ENCODE measurements at places on chromosomes 5 and 9.

DNA sequence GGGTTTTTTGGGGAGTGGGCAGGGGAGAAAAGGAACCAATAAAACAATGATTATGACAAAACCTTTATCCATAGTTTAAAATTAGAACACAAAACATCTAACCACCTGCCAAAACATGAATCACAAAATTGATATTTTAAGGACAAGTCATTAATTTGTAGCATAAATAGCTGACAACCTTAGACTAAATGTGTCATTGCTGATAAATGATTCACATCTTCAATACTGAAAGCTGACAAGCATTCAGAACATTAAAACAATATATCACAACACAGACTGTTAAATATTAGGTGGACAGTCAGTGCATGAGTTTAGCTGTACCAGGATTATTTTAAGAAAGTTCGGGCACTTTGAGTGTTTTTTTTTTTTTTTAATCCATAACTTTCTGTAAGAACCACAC lies 71.5 kb downstream of the NR3C1 start:
- no peak for DNase-seq

- DNase-seq, result no peak
Observed at GRCh38 chr9:1120500-1121165, 70.5 kb downstream of the DMRT2 start.

DNA sequence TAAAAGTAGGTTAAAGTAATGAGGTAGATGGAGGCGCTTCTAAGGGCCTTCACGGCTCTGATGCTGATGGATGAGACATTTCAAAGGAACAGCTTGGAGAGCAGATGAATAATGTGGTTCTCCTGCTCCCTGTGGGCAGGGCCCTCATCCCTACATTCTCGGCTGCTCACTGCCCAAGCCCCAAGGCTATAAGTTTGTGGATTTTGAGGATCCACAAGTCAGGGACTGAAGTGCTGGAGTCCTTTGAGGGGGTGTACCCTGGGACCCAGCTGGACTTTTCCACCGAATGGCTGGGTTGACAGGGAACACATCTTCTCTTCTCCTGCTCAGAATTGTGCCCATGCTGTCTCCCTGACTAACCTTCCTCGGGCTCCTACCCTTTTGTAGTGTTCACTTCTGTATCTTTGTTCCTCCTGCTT lies 21.4 kb upstream of the CXCL14 start:
- DNase-seq, result no peak

DNA sequence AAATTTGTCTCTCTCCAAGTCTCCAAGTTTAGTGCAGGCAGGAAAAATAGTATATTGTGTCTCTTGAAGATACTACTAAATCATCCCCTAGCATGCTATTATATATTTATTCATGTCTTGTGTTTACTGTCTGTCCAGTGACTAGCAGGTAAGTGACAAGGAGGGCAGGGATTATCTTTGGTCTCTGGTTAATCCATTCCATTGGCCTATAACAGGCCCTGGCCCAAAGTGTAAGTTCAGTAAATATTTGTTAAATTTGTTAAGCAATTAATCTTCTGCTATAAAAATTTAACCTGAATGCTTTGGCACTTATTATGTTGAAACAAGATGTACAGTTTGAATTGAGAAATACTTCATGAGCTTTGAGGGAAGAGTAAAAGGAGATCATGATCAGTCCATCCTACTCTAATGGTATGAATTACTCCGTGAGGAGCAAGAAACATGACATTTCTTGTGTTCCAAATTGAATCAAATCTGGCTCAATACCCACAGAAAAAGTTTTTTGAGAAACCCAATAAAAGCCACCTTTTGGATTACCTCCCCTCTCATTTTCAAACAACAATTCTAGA lies 219.7 kb downstream of the DTWD2 start:
- no peak for DNase-seq

DNA sequence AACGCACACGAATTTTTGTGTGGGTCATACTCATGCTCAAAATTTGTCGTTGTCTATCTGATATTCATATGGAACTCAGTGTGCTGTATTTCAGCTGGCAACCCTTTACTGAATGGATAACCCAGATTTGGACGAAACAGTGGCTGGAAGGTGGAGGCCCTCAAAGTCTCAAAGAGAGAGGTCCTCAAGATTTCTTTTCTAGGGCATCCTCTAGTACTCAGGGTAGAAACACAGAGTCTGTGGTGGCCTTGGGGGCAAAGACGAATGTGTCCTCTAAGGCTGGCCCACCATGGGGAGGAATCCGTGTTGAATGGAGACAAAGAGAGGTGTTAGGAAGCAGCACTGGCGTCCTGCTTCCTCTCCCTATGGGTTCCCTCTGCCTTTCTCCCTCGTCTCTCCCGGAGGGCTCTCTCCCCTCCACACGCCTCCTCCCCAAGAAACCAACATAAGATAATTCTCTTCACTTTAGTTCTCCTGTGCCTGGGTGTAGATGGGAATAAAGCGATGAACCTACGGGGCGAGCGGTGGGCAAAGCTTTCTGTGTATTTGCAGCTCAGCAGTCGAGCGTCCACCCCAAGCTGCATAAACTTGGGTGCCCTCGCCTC lies 333.7 kb downstream of the CWC27 start:
- DNase-seq, result peak; percentile 13

DNA sequence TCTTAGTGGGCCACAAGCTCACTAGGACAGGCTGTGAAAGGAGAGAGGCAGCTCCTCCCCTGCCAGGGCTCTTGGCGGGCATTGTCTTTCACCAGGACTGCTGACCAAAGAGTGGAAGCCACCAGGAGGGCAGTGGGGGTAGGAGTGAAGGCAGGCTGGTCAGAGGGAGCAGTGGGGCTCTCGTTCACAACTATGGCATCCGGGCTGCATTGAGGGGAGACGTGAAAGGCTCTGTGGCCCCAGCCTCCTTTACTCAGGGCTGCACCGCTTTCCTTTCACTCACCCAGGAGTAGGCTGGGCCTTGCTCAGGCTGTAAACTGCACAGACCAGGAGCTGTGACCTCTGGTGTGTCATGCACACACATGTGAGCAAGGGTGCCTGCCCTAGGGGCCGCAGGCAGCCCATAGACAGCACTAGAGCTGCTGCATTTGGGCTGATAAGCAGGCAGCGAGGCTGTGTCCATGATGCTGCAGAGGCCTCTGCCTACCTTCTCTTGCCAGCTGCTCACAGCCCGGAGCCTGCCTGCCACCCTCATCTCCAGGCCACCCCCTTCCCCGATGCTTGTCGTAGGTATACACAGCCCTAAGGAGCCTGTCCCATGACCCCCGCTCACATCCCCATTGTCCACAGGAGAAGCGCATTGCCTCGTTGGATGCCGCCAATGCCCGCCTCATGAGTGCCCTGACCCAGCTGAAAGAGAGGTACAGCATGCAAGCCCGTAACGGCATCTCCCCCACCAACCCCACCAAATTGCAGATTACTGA lies 130.4 kb downstream of the DAB2IP start:
- DNase-seq, result no peak

DNA sequence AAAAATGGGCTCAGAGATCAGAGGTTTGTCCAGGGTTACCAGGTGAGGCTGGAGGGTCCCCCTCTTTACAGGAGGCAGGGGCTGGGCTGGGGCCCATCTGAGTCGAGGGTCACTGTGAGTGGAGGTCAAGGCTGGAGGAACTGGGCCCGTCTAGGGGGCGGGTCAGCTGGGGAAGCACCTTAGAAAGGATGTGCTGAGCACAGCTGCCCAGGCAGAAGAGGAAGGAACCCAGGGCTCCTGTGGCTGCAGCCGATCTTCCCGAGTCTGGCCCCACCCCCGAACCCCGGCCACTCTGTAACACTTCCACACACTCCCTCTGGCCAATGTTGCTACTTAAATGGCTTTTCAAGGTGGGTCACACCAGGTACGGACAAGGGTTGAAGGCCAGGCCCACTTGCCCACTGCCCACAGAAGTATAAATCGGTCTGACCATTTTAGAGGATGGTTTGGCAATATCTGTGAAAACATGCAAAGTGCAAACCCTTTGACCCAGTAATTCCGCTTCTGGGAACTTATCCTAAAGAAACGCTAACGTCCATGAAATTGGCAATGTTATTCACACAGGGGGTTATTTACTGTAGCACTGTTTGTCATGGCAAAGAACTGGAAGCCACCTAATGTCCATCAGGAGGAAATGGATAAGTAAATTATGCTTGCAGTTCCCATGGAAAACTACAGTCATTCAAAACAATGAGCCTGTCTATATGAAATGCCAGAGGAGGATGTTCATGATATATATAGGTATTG lies 30.5 kb upstream of the EEIG1 start:
- DNase-seq, result no peak

DNA sequence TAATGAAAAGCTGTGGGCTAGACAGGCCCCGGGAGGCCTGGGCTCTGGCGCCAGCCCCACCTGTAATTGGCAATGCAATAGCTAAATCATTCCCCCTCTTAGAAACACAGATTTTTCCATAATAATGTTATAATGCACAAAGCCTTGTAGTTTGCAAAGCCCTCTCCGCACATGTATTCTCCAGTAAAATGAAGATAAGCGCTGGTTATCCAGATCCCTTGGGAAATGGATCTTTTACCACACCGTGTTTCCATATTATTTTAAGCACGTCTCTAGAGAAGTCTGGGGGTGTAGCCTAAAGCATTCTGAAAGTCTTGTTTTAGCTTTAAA lies 1.1 kb upstream of the APBA1 start:
- no peak for DNase-seq

DNA sequence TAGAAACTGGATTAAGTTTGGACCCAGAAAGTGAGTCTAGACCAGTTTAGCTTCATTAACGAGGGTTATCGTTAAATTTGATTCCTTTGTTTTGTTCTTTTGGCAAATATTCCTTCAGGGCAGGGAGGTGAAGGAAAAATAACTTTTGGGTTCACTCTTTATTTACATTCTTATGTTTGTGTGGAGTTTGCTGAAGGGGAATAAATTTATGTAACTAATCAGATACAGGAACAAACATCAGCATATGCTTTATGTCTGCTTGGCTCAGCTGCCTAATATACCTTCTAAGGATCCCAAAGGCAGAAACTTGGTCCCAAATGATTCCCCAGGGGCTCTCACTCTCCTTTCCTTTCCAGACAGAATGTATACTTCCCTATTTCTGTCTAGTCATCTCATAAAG lies 132.4 kb downstream of the MCTP1 start:
- no peak for DNase-seq

GRCh38 chr5:64301566-64301965 lies 135.9 kb downstream of the RNF180 start:
- DNase-seq, result no peak

GRCh38 chr5:142615948-142616347 lies 69.9 kb downstream of the FGF1 start:
- DNase-seq, result no peak

- DNase-seq, result no peak
Observed at GRCh38 chr5:65902104-65902503, 24.3 kb upstream of the ERBIN start.

GRCh38 chr5:56588636-56589480 lies 226.5 kb upstream of the MAP3K1 start:
- no peak for DNase-seq

DNA sequence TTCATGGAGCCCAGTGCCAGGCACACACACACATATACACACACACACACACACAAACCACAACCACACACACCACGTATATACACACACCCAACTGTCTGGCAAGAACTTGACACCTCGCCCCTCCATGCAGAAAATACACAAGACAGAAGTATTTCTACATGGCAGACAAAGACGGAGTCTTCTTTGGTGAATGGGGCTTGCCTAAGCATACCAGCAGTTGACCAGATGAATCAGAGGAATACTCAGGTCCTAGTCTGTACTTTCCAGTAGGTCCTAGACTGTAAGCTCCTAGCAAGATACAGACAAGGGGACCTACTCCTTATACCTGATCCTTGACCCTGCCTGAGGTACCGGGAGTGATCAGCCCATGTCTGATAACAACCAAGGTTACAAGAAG lies 60.1 kb downstream of the SIL1 start:
- no peak for DNase-seq

DNA sequence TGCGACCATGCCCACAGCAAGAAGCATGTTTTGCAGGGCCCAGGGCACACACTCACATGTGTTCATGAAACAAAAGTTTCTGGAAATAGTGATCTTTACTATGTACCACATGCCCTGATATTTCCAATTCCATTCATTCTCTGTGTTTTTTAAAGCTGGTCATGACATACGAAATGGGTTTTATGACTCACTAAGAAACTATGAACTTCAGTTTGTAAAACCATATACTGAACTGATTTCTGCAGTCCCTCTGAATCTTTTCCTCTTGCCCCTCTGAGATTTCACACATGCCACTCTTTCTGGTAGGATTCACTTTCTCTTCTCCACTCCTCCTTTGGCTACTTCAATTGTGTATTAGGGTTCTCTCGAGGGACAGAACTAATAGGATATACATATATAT lies 416.1 kb upstream of the TRPC7 start:
- no peak for DNase-seq

- no peak for DNase-seq
Observed at GRCh38 chr9:115808108-115808507, 345.5 kb upstream of the PAPPA start.

- DNase-seq, result no peak
Observed at GRCh38 chr5:88090506-88090905, 178.1 kb downstream of the TMEM161B start.

DNA sequence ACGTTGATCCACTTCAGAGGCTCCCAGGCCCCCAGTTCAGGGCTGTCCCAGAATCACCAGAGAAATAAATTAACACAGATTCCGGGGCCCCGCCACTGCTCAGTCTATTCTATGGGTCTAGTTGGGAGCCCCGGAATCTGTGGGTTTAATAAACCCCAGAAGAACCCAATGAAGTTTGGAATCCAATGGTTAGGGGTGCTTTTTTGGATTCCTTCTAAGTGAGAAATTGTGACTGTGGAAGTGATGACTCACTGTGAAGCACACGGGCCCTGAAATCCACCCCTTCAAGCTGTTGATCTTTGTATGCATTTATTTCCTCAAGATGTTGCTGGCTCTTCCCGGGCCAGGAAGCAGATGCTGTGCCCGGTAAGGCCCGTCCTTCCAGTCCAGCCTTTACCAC lies 57.3 kb upstream of the SLC28A3 start:
- no peak for DNase-seq

- no peak for DNase-seq
Observed at GRCh38 chr9:18855656-18856055, 177.4 kb downstream of the SAXO1 start.

DNA sequence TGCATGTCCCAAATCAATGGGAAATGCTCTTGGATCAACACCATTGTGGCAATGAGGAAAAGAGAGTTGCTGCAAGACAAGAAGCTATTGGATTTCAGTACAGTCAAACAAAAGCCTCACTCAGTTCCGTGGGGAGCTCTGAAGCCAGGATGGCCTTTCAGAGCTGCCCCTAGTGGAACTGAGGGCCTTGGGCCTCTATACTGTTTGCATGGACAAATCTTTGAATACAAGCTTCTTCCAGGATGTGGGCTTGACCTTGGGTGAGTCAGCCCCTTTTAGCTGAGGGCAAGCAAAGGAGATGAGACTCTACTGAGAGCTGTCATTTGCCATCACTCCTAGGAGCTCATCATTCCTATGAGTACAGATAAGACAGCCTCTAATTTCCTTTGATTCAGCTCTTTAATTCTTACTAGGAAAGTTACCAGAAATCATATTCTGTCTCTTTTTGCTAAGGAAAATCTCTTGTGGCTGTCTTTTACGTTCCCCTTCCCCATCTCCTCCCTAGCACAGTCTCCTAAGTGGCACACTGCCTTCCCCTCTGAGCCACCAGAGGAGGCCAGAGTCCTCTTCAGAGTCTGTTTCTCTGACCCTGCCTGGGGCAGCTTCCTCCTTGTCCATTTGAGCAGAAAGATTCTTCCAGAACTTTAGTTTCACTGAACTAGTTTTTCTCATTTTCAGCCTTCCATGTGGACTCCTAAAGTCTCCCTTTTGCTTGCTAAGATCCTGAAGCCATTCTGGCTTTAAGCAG lies 168.8 kb upstream of the POC5 start:
- DNase-seq, result no peak

Measured in hematopoietic multipotent progenitor cell treated with erythropoietin and hydrocortisone succinate and interleukin-3 and kit ligand, for 15 days (in vitro differentiated cells).